AG20443 (cell line): ENCODE measurements at places on chromosomes 11 and 22.

DNA sequence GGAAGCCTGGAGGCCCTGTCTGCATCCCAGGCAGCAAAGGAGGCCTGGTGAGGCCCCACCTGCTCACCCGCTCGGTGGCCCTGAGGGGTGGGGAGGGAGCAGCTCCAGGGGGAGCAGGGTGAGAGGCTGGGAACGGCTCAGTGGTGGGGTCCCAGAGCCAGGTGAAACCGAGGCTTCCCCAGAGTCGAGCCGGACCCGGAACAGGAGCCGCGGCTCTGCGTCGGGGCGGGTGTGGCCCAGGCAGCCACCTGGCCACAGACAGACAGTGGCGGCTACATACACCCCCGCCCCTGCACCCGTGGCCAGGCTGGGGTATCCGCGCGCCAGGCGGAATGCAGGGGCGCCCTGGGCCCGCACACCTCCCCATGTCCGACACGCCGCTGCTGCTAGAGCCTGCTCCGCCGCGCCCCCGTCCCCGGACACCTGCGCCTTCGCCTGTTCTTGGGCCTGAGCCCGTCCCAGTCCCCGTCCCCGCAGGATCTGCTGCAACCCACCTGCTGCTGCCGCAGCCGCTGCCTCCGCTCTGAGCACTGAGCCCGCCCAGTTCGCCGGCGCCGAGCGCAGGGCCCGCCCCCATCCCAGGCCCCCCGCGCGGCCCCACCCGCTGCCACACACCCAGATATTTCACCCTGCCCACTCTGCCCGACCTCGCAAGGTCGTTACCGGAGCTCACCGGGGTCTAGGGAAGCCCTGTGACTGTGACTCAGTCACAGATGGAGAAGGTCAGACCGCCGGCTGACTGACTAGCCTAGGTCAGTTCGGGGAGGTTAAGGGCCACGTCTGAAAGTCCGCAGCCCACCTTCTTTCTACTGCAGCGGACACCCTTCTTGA is at the start of gene SLC7A4:
Gene SLC7A4, minus strand, starts transcription at position 525 of the 831 bp plus-strand sequence. CDS start 749 bp downstream, outside the sequence.
- no peak for DNase-seq

- no peak for DNase-seq
These were observed 17.3 kb downstream of the PACSIN2 start for GRCh38 chr22:42997582-42998090.

GRCh38 chr11:10659339-10660216 is 34.0 kb downstream of the IRAG1 start:
- peak; percentile 85 for DNase-seq

DNA sequence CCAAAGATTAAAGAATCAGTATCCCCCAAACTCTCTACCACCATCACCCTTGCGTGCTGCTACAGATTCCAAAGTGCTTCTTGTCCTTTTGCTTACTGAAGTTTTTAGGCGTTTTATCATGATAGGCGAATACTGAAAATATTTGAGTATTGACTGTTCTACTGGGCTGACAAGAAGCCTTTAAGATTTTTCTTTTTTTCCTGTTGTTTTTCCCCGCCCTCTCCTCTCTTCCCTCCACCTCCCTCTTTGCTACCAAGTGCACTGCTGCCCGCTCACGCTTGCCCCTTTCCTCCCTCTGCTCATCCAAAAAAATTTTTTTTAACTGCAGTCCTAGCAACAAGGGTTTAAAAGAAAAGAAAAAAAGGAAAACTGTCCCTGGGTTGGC is 679 bp downstream of the SPCS2 start:
- DNase-seq, result peak; percentile 59

- no peak for DNase-seq
These were observed 25.6 kb upstream of the MMP12 start for GRCh38 chr11:102900346-102900745.

- DNase-seq, result no peak
These were observed 6.7 kb downstream of the NFAM1 start for GRCh38 chr22:42425337-42425988.

GRCh38 chr22:29258407-29259252 is 9.2 kb downstream of the RHBDD3 start:
- no peak for DNase-seq

GRCh38 chr22:36806835-36807234 is 10.0 kb downstream of the PVALB start:
- no peak for DNase-seq

GRCh38 chr11:40204228-40204627 is 1255.2 kb downstream of the LRRC4C start:
- no peak for DNase-seq

DNA sequence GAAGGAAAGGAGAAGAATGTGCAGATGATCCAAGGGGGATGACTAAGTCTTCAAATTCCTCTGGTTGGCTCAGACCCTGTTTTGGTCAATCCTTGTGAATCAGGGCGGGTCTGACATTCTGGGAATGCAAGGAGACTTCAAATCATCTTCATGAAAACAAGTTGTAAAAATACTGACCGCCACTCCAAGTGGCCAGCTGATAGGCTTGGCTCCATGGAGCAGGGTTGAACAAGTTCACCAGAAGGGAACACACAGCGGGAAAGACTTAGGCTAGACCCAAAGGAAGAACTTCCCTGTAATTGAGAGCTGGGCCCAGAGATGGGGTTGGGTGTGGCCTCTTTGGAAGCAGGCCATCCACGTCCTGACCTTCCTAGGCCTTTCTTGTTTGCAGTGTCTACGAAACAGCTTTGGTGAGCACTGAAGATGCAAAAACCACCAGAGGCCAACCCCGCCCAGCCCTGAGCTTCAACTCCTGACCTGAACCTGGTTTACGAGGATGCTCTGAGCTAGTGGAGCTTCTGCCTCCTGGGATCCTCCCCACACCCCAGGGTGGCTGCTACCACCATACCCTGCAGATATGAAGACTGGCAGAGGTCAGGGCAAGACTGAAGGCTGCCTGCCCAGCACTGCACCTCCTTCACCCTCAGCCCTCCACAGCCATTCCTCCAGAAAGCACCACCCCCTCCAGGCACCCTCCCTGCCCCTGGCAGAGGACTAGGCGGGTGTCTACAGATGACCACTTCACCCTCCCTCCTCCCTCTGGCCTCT is 26.1 kb downstream of the GDPD5 start:
- peak; percentile 94 for DNase-seq

GRCh38 chr11:96967616-96968015 is 577.8 kb downstream of the JRKL start:
- no peak for DNase-seq

GRCh38 chr22:30855677-30856518 is 112.7 kb downstream of the MORC2 start:
- peak; percentile 14 for DNase-seq

DNA sequence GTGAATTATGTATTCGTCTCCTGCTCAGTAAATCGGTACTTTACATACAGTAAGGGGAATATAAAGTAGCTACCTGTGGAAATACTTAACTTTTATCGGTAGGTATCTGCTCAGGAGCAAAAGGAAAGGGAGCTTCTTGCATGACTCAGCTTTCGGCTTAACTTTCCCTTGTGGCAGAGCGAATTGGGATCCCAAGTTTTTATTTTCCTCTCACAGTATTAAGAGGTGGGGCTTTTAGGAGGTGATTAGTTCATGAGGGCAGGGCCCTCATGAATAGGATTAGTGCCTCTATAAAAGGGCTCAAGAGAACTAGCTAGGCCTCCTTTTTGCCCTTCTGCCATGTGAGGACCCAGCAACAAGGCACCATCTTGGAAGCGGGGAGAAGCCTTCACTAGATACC is 18.7 kb downstream of the RCN1 start:
- DNase-seq, result no peak

DNA sequence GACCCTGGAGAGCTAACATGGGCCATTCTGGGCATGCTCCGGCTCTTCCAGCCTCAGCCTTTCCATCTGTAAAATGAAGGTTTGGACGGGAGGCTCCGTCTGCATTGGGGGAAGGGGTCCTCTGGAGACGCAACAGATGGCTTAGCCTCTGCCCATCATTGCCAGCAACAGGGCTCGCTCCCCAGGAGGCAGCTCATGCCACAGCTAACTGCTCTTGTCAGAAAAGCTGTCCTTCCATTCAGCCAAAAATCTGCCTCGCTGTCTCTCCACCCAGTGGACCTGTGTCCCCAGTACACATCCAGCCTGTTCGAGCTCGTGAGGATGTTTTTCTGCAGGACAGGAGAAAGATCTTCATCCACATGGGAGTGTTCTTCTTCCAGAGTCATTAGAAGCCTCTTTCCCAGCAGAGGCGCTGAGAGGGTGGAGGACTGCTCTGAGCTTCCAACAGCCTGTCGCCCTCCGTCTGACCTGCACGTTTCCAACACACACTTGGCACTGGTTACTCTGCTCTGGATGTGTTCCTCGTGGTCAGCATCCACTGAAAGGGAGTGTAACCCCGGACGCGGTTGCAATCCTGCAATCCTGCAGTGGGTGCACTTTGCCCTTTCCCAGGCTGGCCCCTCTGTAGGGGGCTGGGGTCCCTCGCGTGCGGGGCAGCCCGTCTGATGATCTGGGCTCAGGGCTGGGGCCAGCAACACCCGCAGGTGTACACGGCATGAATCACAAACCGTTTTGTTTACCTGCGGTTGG is 1340.9 kb downstream of the TBC1D22A start:
- DNase-seq, result no peak

GRCh38 chr11:87451395-87451794 is 413.7 kb downstream of the TMEM135 start:
- no peak for DNase-seq

DNA sequence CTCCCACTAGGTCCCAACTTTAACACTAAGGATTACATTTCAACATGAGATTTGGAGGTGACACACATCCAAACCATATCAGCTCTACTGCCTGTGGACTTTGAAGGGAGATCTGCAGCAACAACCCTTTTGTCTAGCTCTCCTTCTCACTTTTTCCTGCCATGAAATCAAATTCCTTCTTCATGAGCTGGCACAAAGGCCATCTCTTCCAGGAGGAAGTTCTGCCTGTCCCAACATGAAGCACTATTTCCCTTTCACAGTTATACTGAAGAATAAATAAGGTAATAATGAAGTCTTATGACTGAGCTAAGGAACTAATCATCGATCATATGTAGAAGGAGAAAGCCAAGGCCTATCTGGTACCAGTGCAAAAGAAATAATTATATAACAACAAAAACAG is 253.5 kb upstream of the TENM4 start:
- DNase-seq, result no peak

DNA sequence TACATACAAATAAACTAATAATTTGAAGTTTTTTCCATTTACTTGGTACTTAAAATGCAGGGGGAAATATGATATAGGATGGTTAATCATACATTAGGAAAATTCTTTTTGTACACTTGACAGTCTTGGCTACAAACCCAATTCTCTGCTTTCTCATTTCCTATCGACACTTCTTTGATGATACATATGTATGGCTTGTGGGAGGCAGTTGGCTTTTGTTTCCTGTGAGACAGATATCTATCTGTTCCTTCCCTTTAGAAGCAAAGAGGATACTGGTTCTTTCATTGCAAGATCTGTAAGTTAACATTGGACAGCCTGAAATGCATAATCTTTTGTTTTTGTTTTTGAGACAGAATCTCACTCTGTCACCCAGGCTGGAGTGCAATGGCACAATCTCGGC is 47.9 kb upstream of the ADORA2A start:
- no peak for DNase-seq

DNA sequence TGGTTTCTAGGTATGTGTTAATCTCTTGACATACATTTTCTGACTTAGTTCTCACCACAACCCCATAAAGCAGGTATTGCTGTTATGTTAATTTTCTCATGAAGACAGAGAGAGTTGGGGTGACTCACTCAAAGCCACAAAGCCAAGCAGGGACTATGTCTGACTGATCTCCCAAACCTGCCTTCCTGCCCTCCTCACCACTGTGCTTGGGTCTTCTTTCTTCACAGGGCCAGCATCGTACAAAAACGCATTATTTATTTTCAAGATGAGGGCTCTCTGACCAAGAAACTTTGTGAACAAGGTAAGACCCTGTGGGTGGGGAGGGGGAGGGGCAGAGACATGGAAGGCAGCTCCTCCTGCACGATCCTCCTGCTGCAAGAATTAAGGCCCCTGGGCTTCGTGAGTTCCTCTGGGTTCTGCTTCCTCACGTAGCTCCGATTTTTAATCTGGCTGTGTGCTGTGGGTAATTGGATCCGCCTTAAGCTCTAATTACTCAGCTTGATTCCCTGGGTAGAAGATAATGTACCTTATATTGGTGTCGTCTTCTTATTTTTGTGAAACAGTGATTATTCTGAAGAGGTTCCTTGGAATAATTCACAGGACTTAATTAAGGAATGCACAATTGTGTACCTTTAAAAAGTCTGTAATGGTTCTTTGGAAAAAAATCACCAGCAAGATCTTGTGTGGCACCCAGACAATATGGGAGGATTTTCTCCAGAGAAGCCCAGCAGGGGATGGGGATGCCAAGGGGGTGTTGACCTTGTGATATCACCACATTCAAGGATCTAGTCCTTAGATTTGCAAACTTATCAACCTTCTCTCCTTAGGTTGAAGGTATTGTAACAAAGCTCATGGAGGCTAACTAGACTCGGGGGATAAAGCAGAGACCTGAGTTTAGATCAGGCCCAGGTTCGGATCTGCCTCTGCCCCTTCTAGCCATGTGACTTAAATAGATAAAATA is 112.9 kb downstream of the SPON1 start:
- DNase-seq, result peak; percentile 45

- DNase-seq, result no peak
These were observed 15.7 kb upstream of the FBXO3 start for GRCh38 chr11:33790040-33790439.

GRCh38 chr11:58613228-58613627 is 9.2 kb upstream of the CNTF start:
- no peak for DNase-seq

- DNase-seq, result no peak
These were observed 13.9 kb downstream of the APOL2 start for GRCh38 chr22:36225333-36225922.

- peak; percentile 41 for DNase-seq
These were observed 110.3 kb downstream of the LRRC32 start for GRCh38 chr11:76560219-76560618.

GRCh38 chr22:46948411-46949144 is 186.1 kb downstream of the TBC1D22A start:
- no peak for DNase-seq

GRCh38 chr22:26837784-26838470 is 180.5 kb downstream of the MIAT start:
- peak; percentile 57 for DNase-seq

GRCh38 chr11:61922539-61922938 is 5.2 kb upstream of the RAB3IL1 start:
- peak; percentile 91 for DNase-seq

- no peak for DNase-seq
These were observed 186.7 kb downstream of the CADM1 start for GRCh38 chr11:115317277-115318185.

DNA sequence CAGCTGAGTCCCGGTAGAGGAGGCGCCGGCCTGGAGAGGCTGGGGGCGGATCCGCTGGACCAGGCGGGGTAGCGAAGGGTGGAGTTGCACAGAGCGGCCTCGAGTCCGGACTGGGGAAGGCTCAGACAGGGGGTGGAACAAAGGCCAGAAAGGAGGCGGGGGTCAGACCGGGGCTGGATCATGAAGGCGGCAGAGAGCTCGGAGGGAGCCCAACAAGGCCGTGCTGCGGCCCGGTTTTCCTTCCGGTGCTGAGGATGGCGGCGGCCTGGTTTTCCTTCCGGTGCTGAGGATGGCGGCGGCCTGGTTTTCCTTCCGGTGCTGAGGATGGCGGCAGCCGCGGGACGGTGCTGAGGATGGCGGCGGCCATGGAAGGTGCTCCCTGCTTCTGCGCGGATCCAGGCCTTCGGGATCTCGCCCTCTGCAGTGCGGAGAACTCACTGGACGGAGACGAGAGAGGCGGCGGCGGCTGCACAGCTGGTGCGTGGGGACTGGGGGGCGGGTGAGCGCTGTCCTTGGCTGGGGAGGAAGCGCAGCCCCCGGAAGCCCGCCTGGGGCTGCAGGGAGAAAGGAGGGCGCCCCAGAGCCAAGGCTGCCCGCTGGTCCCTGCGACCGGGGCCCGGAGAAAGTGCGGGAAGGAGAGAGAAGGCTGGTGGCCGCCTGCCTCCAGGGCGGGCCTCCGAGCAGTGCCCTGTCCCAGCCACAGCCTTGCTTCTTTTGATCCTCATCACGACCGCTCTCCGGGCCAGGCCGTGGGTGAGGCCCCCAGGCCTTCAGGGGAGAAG is 350.4 kb upstream of the B3GAT1 start:
- DNase-seq, result peak; percentile 39
